ENCODE measurements at places on chromosomes 11 and 22. TPM values are rescaled to one million over a fixed set of nuclear protein-coding genes. Genes with fewer than 3 reads are reported as not detected.

- DNase-seq = no peak
Measured at GRCh38 chr11:32830413-32830738, 649 bp downstream of the PRRG4 start.

- DNase-seq = no peak
Measured at GRCh38 chr11:26134053-26134452, 197.9 kb upstream of the ANO3 start.

DNA sequence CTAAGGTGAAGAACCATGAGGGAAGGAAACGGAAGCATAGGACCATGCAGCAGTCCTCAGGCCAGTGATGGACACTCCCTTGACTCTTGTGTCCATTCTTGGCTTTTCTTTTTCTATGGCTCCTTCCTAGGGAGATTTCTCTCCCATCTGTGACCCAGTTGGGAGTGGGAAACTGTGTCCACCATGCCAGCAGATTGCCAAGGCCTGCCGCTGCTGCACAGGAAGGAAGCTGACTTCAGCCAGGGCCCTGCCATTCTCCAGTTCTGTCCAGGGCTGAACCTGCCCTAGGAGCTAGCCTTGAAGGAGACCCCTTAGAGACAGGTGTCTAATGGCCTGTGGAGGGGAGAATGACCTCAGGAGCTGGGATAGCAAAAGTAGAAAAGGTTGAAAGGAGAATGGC, 17.4 kb downstream of the SSH3 start:
- no peak for DNase-seq

- no peak for DNase-seq
Measured at GRCh38 chr11:88104408-88104807, 70.8 kb downstream of the RAB38 start.

- DNase-seq = no peak
Measured at GRCh38 chr11:74171630-74171968, 510 bp downstream of the PPME1 start.

DNA sequence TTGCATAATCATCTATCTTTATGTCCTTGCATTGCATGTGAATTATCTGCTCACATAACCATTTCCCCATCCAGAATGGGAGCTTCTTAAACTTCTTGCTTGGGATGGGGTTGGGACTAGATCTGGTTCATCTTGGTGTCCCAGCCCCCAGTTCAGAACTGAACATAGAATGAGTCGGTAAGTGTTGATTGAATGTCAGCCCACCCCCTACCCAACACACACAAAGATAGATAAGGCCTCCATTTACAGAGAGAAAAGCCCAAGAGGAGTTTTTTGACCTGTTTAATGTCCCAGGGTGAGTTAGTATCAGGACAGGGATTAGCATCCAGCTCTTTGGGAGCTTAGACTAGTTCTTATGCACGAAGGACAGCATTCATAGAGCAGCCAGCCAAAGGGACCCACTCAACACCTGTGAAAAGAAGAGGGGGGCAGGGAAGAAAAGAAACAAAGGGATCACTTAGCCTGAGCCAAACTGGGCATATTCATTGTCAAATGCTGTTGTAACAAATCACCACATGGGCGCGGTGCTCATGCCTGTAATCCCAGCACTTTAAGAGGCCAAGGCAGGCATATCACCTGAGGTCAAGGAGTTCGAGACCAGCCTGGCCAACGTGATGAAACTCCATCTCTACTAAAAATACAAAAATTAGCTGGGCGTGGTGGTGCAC, 57.4 kb downstream of the CHRDL2 start:
- DNase-seq = no peak

DNA sequence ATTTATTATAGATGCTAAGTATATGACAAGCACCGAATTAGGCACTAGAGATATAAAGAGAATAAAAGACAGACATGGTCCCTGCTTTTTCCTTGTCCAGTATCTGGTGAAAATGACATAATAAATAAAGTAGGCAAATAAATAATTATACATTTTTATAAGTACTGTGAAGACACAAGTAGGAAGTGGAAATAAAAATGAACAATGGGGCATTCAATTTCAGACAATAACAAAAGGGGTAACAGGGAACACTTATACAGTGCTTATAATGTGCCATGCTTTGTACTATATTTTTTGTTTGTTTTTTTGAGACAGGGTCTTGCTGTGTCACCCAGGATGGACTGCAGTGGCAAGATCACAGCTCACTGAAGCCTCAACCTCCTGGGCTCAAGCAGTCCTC, 4.3 kb downstream of the KBTBD3 start:
- no peak for DNase-seq

Gene C11orf42
- total RNA-seq = not detected

Gene GRM5
- not detected for total RNA-seq

Gene FAM180B
- total RNA-seq = 0.38 TPM

Gene HPX
- total RNA-seq = 0.83 TPM

Gene NLRP14
- not detected for total RNA-seq

Measured in CD8-positive, alpha-beta T cell (primary cell).